ENCODE measurements at places on chromosomes 7 and 10.

DNA sequence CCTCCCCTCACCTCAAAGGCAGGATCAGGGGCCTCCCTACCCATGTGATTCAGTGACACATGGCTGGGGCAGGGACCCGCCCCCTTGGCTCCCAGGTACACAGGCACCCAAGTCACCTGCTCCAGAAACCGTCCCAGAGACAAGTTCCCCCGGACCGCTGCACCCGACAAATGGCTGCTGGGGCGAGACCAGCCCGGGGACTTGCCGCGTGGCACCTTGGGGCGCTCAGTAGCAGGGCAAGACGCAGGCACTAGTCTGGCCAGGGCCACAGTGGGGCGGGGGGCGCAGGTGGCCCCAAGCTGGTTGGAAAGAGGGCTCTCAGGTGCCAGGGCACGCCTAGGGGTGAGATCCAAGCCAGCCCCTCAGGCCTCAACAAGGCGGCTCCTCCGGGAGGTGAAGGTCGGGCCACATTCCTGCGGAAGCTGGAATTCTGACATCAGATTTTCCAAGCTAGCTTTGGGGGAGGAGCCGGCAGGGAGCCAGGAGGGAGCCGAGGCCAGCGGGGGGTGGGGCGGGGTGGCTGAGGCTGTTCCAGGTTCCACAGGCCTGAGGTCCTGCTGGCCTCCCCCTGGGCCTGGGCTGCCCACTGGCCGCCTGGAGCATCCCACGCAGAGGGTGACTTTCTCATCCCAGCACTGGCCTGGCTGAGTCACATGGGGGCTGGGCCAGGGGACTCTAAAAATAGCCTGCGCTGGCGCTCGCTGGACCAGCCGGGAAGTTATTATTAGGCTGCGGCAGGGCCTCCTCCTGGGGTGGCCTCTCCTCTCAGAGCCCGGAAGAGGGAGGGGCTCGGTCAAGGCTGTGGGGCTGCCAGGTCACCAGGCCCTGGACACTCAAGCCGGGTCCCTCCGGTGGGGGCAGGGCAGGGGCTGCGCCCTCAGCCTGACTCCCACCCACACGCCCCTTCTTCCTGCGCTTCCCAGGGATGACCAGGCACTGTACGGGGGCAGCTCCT, 20.5 kb upstream of the INPP5A start:
- no peak for DNase-seq

- no peak for DNase-seq
Observed at GRCh38 chr10:25818751-25819150, 115.3 kb upstream of the MYO3A start.

GRCh38 chr7:113622796-113623195, 296.0 kb downstream of the PPP1R3A start:
- no peak for DNase-seq

- no peak for DNase-seq
Observed at GRCh38 chr7:128788446-128789412, 3.0 kb upstream of the CCDC136 start.

- no peak for DNase-seq
Observed at GRCh38 chr10:101571271-101571925, 16.7 kb downstream of the POLL start.

DNA sequence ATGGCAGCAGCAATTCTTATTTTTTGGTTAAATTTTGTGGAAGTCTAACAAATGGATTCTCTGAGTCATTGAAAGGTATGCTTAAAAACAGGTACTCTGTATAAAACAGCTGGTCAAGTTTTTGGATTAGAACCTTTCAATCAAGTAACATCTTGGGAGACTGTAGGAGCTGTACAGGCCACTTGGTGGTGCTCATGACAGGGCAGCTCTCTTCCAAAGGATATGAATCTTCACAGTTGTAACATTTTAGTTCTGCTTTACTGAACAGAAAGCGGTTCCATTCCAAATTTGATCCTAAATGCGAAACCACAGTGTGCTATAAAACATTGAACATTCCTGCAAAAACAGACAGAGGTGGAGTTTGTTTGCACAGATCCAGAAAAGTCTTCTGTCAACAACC, 44.5 kb upstream of the AGR3 start:
- no peak for DNase-seq

DNA sequence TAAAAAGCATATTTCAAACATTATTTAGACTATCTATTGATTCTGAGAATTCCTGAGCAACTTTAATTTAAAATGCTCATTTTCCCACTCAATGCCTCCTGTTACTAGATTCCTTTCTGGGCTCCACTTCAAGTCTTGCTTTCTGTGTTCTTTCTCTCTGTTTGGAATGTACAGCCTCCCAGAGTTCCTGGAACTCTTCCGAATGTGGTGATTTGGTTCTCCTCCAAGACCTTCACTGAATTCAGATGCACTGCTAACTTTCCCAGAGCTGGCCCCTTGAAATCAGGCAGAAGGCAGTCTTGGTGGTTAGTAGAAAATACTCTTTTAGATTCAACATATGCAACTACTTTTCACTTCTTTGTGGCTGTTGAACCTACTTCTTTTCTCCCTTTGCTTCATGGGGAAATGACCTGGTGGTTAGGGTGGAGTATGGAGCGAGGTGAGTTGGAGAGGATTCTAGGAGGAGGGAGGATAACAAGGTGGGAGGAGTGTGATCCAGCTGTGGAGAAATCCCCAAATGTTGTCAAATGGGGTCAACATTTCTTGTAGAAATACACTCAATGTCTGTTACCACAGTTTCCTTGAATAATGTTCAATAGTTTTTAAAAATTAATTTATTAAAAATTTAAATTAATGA, 27.9 kb upstream of the CCDC7 start:
- DNase-seq = no peak

- no peak for DNase-seq
Observed at GRCh38 chr7:129098409-129099084, 43.6 kb upstream of the TNPO3 start.

GRCh38 chr10:61994405-61995219, 93.1 kb downstream of the ARID5B start:
- DNase-seq = no peak

DNA sequence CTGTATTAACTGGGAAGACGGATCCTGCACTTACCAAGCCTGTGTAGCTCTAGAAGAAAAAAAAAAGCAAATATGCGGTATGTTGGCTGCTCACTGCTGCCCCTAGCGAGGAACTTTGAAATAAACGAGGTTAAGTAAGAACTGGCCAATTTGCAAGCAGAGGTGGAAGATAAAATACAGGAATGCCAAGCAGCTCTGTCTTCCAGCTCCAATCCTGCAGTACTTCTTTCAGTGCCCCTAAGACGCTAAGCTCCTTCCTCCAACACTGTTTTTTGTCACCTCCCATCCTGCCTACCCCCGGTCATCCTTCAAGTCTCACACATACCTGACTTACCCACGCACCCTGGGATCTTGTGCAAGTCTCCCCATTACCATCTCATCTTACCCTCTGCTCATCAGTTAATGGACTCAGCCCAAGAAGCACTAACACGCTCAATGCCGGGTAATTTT, 809 bp downstream of the C10orf143 start:
- peak; percentile 41 for DNase-seq

- no peak for DNase-seq
Observed at GRCh38 chr7:28621369-28621841, 209.1 kb downstream of the CREB5 start.

GRCh38 chr10:115624448-115624847, 531.3 kb downstream of the ATRNL1 start:
- no peak for DNase-seq

- DNase-seq = no peak
Observed at GRCh38 chr10:18162021-18162627, 21.9 kb downstream of the CACNB2 start.

DNA sequence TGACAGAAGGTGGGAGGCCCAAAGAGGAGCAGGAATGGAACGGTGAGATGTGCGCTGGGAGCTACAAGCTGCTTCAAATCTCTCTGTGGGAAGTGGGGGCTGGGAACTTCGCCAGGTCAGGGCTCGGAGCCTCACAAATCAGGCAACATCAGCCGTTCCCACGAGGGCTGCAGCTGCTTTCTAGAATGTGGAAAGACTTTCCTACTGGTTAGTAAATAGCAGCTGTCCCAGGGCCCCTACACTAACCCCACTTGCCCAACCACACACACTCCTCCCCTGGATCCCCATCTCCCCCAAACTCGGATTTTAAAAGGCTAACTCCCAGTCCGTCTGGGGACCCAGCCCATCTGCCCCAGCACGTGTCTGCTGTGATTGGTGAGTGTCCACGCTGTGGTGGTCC, 40.6 kb upstream of the PITRM1 start:
- DNase-seq = no peak

- DNase-seq = no peak
Observed at GRCh38 chr7:18166002-18166401, 138.4 kb upstream of the PRPS1L1 start.

GRCh38 chr7:86991093-86991769, 68.2 kb downstream of the ELAPOR2 start:
- DNase-seq = no peak

GRCh38 chr10:86700851-86701617, 32.7 kb downstream of the LDB3 start:
- no peak for DNase-seq

GRCh38 chr7:45394117-45394708, 180.0 kb upstream of the ADCY1 start:
- no peak for DNase-seq

DNA sequence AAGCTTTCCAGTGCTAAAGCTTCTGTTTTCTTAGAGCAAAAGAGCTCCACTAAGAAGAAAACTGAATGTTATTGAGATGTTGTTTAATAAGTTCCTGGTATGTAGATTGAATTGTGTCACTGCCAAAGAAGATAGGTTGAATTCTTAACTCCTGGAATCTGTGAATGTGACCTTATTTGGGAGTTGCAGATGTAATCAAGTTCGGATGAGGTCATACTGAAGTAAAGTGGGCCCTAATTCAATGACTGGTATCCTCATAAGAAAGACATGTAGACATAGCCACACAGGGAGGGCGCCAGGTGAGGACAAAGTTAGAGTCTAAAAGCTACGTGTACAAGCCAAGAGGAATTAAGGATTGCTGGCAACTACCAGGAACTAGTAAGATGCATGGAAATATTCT, 732.1 kb upstream of the C7orf33 start:
- no peak for DNase-seq

DNA sequence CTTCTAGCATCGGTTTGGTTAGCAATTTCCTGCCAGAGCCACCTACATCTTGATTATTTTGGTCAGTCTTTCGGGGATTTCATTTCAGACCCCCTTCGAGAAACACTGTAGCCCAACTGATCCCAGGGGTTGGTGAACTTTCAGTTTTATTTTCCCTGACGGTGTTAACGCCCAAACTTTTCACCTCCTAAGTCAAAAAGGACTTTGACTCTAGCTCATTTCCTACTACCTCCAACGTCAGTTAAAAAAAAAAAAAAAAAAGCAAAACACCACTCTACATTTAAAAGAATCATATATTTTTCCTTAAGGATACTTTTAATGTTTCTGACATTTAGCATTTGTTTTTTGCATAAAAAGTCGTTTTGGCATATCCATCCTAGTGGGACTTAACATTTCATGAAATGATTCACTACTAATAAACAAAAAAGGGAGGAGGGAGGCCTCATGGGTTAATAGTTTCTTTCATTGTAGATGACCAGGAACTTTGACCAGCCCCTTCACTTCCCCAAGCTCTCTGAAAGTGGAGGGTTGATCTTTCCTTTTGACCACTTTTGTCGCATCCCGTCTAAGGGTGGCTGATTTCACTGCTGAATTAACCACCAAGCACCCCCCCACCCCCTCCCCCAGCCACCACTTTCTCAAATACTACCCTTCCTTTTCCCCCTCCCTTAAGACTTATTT, 764 bp upstream of the TCF7L2 start:
- DNase-seq = no peak

DNA sequence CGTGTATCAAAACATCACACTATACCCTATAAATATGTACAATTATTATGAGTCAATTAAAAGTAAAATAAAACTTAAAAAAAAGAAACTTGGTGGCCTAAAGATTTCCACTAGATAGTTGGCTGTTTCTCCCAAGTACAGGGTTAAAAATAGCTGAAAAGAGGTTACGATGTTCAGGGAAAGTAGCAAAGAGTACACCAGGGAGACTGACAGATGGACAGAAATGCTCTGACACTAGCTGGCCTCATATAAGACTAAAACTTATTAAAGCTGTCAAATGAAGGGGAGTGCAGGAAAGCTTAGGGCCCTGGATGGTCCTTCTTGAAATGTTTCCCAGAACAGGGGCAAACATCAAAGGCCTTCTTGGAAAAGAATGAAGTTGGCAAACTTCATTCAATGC, 51.3 kb downstream of the TCAF1 start:
- DNase-seq = no peak

GRCh38 chr7:69656890-69657289, 58.6 kb downstream of the AUTS2 start:
- DNase-seq = no peak

DNA sequence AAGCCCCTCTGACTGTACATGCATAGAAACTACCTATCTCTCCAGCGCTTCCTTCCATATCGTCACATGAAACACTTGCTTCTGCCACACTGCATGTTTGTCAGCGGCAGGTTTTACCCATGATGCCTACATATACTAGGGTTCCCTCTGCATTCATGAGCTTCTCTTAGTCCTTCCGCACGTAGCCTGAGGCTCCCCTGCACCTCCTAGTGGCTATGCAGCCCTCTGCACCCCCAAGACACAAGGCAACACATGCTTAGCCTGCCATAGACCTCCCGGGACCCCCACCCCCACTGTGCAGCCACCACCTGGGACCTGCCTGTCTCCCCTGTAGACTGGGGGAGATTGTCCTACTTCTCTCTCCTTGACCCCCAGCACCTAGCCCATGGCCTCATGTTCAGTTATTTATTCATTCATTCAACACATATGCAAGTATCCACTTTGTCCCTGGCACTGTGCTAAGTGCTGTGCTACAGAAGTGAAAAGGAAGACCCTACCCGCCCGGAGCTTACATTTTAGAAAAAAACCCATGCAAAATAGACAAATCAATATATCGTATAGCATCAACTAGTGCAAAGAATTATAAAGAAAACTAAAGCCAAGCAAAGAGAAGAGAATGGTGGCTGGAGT, 23.5 kb downstream of the TMEM273 start:
- DNase-seq = peak; percentile 14

- no peak for DNase-seq
Observed at GRCh38 chr7:47561715-47562446, 20.0 kb downstream of the TNS3 start.

GRCh38 chr7:116713500-116713899, 41.5 kb downstream of the MET start:
- no peak for DNase-seq

DNA sequence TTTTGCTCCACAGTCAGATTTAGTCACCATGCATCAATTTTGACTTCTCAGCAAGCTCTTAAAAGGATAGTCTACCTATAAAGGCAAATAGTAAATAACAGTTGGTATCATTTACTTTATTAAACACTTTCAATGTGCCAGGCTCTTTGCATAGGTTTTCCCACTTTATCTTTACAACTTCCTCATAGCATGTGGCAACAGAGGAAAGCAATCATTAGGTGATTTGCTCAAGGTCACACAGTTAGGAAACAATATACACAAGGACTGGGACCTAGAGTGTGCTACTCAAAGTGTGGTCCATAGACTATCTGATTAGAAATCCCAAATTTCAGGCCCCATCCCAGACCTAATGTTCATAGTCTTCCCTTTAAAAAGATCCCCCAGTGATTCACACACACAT, 212.3 kb downstream of the MTERF1 start:
- no peak for DNase-seq

- no peak for DNase-seq
Observed at GRCh38 chr10:60149003-60149402, 240.7 kb downstream of the ANK3 start.

- no peak for DNase-seq
Observed at GRCh38 chr10:4527281-4527970, 298.6 kb upstream of the AKR1E2 start.
